ENCODE measurements at places on chromosomes 5 and 9. TPM values are rescaled to one million over a fixed set of nuclear protein-coding genes. Genes with fewer than 3 reads are reported as not detected.
A peak's percentile ranks its signal among the peaks of the same experiment; 100 is the strongest.

DNA sequence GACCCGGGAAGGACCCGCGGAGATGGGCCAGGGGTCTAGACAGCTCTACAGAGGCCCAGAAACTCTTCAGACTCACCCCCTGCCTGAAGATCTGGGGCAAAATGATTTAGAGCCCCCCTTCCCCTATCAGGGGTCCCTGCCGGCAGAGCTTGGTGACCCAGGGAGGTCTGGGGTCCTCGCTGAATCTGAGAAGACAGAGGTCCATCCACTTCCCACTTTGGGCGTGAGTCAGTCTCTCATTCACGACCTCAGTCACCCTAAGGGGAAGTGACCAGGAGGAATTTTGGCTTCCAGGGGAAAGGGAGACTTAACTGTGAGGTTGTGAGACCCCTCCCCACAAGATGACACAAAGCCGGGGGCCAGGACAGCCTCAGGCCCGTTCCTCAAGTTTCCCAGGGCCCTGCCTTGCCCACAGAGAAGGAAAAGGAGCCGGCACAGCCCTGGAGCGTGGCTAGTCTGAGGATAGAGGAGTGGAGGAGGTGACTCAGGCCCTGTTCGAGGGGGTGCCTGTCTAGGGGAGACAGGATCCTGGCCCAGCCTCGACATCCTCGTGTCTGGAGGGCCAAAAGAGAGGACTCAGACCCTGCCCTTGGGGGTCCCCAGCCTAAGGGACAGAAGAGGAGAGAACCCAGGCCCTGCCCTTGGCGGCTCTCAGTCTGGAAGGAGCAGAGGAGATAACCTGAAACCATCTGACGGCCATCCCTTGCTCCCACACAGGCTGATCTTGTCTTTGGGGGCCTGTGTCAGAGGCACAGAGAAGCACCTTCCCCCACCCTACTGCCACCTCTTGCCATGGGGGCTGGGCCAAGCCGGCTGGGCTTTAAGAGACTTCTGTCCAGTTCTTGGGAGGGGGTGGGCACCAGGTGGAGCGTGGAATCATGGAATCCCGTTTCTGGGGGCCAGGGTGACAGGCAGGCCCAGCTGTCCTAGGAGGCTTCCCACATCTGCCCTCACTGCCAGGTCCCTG is 889 bp downstream of the PDLIM4 start:
- DNase-seq: peak; percentile 60

DNA sequence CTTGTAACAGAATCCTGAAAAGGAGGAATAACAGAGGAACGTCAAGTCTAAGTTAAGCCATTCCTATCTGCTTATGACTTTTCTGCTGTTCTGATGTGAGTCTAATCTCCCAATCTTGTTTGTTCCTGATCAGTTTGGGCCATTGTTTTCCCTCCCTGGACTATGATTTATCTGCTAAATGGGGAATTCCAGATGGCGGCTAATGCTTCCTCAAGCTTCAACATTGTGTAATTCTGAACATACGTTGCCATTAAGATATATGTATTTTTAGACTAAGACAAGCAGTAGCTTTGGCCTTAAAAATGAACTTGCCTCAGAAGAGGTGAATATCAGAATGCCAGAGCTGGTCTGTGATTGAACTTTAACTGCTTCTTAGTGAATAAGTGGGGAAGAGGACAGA is 142.7 kb downstream of the PRKACG start:
- DNase-seq: no peak

GRCh38 chr9:6896562-6896961 is 138.8 kb downstream of the KDM4C start:
- peak; percentile 35 for DNase-seq

DNA sequence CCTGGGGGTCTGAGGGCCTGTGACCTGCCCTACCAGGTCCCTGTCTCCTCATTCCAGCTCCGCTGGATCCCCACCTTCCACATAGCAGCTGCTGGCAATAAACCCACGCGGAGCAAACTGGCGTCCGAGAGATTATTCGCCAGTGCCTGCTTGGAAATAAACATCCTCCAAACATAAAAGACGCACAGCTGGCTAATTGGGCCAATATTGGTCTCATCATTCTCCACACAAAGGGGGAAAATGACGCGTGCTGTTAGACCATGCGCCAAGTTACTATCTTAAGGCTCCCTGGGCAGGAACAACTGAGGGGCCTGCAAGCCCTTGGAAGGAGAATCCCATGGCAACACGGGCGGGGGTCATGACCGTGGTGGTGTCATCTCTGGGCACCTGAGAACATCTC is 73.3 kb upstream of the SARDH start:
- no peak for DNase-seq

- peak; percentile 20 for DNase-seq
These were observed 192.2 kb downstream of the TENT4A start for GRCh38 chr5:6905423-6905822.

DNA sequence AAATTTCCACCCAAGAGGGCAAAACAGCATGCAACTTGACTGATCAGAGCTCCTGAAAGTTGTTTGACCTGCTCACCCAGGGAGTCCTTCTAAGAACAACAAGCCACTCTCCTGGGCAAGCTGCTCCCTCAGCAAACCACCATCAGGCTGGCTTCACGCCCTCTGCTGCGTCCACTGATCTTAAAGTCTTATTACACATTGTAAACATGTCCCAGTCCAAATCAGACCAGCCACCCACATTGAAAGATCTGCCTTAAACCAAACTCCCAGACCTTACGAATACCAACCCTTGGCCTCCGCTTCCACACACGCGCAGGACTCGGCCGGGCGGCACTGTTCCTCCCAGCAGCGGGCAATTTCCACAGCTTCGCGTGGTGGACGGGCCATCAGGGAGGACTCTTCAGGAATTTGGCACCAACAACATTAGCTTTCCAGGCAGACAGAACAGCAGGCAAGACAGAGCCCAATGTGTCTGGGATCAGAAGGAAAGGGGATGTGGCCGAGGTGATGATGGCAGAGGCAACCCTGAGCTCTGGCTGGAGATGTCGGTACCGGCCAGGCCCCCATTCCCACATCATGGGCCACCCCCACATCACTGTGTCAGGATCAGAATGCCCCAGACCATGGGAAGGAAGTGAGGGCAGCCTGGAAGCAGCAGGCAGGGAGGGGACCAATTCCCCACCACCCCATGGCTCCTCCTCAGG is 56.8 kb downstream of the SEMA4D start:
- no peak for DNase-seq

DNA sequence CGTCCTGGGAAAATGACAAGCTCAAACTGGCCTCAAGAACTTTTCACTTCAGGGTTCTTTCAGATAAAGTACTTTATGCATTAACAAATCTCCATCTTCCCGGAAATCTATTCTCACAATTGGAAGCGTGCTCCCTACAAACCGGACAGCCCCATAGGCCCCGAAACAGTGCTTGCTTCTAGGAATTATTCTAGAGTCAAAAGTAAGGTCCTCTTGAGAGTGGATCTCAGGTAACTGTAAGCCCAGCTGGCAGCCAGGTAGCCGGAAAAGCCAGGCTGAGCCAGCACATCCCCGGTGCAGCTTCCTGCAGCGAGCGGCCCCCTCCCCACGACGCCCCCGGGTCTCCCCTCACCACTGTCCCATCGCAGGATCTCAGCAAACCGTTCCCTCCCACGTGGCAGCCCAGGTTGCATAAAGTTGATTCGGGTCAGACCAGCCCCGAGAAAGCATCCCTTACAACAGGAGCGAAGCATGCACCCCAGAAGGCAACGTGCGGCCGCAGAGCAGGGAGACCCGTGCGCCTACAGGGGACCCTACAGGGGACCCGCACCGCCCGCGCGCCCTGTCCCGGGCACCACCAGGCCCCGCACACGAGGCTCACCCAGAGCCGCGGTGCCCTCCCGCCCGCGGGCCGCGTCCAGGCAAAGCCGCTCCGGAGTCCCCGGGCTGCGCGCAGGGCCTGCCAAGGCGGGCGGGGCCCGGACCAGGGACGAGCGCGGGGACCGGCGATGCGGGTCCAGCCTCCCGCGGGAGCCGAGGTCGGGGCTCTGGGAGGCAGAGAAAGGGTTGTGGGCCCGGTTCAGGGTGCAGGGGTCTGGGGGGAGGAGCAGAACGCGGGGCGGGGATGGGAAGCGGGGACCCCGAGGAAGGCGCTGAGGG is 920 bp downstream of the LPCAT1 start:
- DNase-seq: no peak

The CCDC171 gene
- total RNA-seq: 1.7 TPM

The PSAT1 gene
- total RNA-seq: 24.8 TPM

The SCGB3A2 gene
- total RNA-seq: not detected

Measured in LHCN-M2 (cell line).